ENCODE measurements at places on chromosomes 2 and 18. TPM values are rescaled to one million over a fixed set of nuclear protein-coding genes. Genes with fewer than 3 reads are reported as not detected.

Gene MARCO
- total RNA-seq, result 92.5 TPM

Gene SAP130
- 18.7 TPM for total RNA-seq

Gene HOXD12
- not detected for total RNA-seq

Gene LAMA1
- 7.9 TPM for total RNA-seq

Gene NDC80
- 0.29 TPM for total RNA-seq

Gene SNORC
- 0.64 TPM for total RNA-seq

Gene RAB31
- 80.7 TPM for total RNA-seq

Gene LHCGR
- 1.7 TPM for total RNA-seq

Gene HOXD8
- total RNA-seq, result 13.3 TPM

Gene MALL
- total RNA-seq, result 20.8 TPM

DNA sequence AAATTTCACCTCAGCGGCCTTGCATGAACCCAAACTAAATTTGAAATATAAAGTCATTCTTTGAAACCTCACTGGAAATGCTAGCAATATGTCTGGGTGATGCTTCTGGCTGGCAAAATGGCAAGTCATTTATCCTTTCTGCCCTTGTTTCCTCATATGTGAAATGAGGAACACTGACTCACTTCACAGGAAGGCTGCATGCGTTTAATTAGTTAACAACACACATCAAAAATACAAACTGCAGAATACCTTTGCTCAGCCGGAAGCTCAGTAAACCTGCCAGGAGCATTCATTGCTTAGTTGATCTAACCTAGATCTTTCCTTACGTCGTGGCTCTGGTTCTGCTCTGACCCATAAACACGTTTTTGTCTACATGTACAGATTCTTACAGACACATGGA, 214.2 kb upstream of the ACVR2A start:
- no peak for DNase-seq

- DNase-seq, result no peak
Measured at GRCh38 chr2:160014227-160014626, 48.2 kb downstream of the PLA2R1 start.

DNA sequence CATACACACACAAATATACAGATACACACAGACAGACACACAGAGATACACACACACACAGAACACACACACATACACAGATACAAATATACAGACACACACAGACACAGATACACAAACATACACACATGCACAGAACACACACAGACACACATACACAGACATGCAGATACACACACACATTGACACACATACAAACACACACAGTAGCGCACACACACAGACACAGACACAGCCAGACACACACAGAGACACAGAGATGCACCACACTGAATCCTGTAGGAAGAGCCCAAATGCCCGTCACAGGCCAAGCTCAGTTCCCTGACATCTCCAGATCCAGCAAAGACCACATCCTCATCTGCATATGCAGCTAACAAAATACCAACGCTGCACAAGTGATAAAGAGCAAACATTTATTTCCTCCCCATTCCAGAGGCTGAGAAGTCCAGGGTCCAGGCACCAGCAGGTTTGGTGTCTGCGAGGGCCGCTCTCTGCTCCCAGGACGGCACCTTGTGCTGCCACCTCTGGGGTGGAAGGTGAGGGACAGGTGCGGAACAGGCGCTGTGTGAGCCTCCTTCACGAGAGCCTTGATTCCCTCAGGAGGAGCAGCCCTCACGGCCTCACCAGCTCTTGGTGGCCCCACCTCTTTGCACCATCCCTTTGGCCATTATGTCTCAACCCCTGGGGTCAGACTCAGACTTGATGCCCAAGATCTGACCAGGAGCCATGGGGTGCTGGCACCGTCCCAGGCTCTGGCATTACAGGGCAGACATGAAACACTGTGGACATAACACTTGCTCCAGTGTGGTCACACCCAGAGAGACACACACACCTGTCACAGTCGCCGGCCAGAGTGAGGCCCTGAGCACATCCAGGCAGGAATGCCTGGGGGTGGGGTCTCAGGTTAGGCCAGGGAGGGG, 108.7 kb downstream of the NDUFA10 start:
- peak; percentile 53 for DNase-seq

DNA sequence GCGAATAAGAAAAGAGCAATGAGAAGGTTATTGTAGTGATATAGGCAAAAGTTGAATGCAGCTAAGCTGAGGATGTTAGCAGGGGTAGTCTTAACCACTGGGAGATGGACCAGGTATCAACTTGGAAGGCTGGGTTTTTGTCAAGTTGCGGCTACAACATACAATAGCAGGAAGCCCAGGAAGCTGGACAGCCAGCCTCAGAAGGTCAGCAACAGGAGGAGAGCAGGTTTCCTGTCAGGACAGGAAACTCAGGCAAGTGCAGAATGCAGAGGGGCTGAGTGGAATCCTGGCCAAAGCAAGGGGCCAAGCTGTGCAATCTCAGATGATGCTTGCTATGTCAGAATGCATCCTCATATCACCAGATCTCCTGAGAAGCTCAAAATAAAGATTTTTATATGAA, 530.0 kb upstream of the ID2 start:
- no peak for DNase-seq

DNA sequence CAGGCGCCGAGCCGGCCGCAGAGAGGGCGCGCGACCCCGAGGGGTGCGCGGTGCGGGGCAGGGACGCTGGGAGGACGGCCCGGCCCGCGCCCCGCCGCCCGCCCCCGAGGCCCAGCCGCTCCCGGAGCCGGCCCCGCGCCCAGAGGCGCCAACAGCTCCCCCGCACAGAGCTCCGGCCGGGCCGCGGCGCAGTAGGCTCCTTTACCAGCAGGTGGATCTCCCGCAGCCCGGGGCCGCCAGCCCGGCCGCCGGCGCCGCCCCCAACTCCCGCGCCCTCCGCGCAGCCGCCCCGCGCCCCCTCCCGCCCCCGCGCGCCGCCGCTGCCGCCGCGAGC, 258 bp downstream of the MGAT4A start:
- DNase-seq, result no peak

DNA sequence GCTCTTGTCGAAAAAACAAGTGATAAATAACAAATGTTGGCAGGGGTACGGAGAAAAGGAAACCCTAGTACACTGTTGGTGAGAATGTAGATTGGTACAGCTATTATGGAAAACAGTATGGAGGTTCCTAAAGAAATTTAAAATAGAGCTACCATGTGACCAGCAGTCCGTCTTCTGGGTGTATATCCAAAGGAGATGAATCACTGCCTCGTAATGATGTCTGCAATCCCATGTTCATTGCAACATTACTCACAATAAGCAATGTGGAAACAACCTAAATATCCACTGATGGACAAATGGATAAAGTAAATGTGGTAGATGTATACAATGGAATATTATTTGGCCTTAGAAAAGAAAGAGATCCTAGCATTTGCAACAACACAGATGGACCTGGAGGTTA, 50.6 kb downstream of the SLC16A14 start:
- no peak for DNase-seq

- DNase-seq, result no peak
Measured at GRCh38 chr2:236359426-236360045, 95.3 kb upstream of the ASB18 start.

- DNase-seq, result no peak
Measured at GRCh38 chr18:77001041-77001440, 131.5 kb downstream of the MBP start.

DNA sequence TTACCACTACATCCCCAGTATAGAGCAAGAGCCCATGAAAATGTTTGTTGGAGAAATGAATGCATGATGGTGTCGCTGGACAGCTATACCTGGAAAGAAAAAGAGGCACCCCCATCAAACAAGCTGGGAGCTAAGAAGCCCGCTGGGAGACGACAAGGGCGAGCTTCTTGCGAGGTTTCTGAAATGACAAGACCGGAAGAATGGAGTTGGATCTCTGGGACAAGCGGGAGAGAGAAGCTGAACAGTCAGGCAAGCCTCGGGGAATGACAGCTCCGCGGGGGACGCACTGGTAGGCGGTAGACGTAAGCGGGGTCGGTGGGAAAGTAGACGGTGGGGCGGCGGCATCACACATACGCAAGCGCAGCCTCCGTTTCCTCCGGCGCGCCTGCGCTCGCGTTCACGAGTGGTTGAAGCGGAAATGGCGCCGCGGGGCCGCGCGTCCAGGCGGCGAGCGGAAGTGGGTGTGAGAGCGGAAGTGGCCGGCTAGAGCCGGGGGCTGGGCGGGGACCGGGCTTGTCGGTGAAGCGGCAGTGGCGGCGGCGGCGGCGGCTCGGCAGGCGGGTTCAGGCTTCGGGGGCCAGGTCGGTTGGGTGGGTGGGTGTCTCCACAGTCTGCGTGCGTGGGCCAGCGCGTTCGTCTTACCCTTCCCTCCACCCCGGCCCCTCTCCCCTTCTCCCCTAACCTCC, at the start of gene ARPC2:
ARPC2 (plus strand) TSS at position 516 of the 686 bp plus-strand sequence. CDS start 282 bp downstream, outside the sequence.
- DNase-seq, result peak; percentile 99

DNA sequence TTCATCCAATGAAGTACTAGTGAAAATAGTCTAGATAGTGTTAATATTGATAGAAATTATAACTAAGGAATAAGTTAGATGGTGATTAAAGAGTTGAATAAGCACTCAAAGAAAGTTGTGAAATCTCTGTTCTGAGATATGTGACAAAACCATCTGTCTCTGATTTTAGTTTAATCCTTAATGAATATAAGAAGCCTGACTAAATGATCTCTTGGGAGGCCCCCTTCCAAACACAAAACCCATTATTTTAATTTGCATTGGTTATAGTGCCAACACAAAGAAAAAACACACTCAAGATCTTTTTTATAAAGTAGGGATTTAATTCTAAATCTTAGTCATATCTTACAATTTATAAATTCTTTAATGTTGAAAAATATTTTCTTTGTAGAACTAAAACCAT, 34.0 kb downstream of the SCN2A start:
- DNase-seq, result no peak

DNA sequence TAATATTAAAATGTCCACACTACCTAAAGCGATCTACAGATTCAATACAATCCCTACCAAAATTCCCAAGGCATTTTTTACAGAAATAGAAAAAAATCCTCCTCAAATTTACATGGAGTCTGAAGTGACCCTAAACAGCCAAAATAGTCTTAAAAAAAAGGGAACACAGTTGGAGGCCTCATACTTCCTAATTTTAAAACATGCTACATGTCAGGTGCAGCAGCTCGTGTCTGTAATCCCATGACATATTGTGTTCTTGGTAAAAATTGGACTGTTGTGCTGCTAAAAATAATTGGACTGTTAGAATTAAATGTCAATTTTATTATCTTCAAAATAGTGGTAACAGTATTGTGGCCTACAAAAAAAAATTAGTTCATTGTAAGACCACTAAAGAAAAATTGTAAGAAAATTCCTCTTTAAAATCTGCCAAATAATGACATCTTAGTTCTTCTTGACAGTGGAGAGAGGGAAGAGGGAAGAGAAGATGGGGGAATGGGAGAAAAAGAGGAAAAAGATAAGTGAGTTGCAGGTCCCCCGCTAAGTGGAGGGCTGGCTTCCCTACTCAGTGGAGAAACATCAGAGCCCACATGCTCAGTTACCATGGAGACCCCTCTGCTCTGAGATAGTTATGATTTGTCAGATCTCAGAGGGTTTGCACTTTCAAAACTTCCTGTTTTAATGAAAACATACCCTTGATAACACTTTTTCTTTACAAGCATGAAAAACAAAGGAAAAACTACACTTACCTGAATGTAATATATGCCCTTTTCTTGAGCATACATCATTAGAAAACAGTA, 46.5 kb downstream of the UNC50 start:
- DNase-seq, result no peak

- DNase-seq, result no peak
Measured at GRCh38 chr2:144152817-144153271, 367.1 kb downstream of the ZEB2 start.

- DNase-seq, result no peak
Measured at GRCh38 chr2:238525990-238526389, 99.3 kb downstream of the ASB1 start.

DNA sequence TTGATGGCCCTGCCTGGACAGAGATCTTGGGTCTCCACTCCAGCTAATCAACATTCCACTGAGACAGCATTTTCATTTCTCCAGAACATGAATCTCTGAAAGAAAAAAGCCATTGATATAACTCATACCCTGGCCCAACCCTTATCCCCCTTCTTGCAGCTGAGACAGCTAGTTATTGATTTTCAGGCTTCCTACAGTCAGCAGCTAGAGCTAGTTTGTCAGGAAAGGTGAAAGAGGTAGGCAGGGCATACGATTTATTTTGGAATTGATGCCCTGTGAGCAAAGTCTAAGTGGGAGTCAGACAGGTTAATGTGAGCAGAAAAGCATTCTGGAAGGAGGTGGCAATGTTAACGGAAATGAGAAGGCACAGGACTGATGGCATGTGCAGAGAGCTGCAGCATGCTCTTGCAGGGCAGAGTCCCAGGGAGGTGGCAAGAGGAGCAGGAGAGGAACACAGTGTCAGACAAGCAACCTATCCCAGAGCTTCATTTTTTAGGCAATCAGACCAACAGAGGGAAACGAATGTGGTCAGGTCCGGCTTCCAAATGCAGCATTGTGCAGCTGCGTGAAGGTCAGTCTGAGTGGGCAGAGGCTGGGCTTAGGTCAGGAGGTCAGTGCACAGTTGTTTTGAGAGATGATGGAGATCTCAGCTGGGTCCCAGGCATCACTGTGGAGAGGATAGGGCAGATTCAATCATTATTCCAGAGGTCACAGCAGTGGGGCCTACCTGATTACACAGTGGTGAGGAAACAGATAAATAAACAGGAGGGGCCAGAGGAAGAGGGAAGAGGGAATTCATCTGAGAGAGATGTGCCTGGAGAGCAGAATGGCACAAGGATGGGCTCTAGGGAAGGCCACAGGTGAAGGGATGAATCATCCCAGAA, 134.8 kb downstream of the CMPK2 start:
- no peak for DNase-seq

GRCh38 chr18:42611134-42611533, 504.4 kb downstream of the RIT2 start:
- no peak for DNase-seq

DNA sequence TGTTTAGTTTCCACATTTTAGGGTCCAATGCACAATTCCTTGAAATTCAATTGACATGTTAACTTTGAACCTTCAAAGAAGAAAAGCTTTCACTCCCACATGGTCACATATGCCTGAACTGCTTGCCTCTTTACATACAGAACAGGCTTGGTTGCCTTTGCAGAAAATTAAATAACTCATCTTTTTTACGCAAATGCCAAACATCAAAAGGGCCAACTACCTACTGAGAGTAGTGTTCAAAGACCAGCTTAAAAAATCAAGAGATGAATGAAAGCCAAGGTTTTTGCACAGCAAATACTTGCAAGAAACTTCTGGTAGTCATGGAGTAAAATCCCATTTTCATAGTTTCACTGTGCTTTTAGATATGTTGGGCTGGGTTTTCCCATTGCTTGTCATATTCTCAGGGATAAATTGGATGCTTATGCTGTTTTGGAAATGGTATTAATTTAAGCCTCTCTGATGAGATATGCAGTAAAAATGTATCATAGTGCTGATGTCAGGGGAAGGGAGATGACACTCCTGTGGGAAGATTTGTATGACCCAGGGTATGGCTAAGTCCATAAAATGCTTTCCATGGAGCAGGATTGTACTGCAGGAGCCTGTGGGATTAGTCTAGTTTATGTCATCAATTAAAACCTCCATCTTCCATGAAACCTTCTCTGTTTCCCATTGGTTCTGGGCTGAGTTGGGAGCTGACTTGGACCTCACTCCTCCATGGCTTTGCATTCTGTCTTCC, 60.6 kb upstream of the DARS1 start:
- no peak for DNase-seq
